HepG2 (cell line): ENCODE measurements at places on chromosomes 4 and X. TPM values are rescaled to one million over a fixed set of nuclear protein-coding genes. Genes with fewer than 3 reads are reported as not detected.

TSPAN7 gene
- polyA plus RNA-seq = 47.1 and 66.6 TPM in 2 replicates

ERCC6L gene
- 0.47 and 0.86 TPM in 2 replicates for polyA plus RNA-seq

PGAM4 gene
- polyA plus RNA-seq = 0.10 and 0.24 TPM in 2 replicates

XG gene
- not detected in 2 replicates for polyA plus RNA-seq

ADGRG4 gene
- not detected in 2 replicates for polyA plus RNA-seq

SYP gene
- 2.0 and 4.4 TPM in 2 replicates for polyA plus RNA-seq

FAM47E gene
- polyA plus RNA-seq = 0.60 and 0.66 TPM in 2 replicates

JAKMIP1 gene
- polyA plus RNA-seq = not detected in 2 replicates
